ENCODE measurements at places on chromosomes 1 and 21.

GRCh38 chr1:8602471-8603219 lies 214.8 kb downstream of the RERE start:
- DNase-seq, result no peak

DNA sequence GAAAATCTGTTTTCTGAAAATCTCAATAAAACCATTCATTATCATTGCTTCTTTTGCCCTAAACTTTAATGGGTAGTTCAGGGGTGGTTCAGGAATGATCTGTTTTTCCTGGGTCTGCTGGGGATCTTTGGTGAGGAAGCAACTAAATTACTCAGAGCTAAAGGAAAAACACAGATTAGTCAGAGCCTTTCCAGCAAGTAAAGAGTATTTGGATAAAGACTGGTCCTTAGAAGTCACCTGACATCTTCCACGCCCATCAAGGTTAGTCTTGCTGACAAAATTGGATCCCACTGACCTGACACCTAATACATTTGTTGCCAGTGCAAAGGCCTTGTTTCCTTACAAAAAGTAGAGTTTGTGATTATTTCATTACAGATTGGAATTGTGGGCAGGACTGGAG lies 24.2 kb downstream of the HSPA13 start:
- no peak for DNase-seq

GRCh38 chr1:160428053-160428452 lies 27.7 kb downstream of the VANGL2 start:
- DNase-seq, result no peak

- no peak for DNase-seq
Observed at GRCh38 chr1:86233403-86233802, 76.8 kb upstream of the COL24A1 start.

DNA sequence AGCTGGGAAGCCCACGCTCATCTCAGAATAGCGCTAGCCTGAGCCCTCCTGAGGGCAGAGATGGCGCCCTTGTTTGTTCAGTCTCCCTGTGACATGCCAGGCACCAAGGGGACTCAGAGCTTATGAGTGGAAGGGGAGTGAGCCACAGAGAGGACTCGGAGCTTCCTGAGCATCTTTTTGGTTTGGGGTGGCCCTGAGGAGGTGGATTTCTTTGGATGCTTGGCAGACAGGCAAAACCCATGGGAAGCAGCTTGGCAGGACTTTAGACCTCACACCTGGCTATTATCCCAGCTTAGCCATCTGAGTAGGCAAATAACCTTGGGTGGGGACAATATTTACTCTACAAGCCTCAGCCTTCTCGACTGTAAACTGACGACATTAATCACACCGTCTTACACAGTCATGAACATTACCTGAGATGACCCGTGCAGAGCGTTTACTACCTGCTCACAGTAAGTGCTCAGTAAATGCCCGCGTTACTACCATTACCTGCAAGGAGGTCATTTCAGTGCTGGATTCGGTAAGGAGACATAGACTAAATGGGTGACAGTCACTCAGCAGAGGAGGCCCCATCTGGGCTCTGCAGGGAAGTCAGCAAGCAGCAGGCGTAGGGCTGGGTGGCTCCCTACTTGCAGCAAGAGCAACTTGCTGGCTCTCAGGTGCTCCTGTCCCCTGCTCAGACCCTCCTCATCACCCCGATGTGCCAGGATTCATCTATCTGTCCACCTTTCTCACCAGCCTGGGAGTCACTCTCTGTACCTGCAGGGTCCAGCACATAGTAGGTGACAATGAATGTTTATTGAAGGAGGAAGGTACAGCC lies 54.9 kb downstream of the KLHDC7A start:
- DNase-seq, result peak; percentile 87

- no peak for DNase-seq
Observed at GRCh38 chr1:211639475-211640300, 35.7 kb downstream of the NEK2 start.

GRCh38 chr1:31410871-31411270 lies 2.1 kb upstream of the SERINC2 start:
- no peak for DNase-seq

- DNase-seq, result no peak
Observed at GRCh38 chr1:98030483-98030882, 109.6 kb upstream of the DPYD start.

GRCh38 chr1:221747839-221748238 lies 6.0 kb upstream of the DUSP10 start:
- no peak for DNase-seq

GRCh38 chr1:165484532-165484931 lies 39.6 kb upstream of the RXRG start:
- no peak for DNase-seq

DNA sequence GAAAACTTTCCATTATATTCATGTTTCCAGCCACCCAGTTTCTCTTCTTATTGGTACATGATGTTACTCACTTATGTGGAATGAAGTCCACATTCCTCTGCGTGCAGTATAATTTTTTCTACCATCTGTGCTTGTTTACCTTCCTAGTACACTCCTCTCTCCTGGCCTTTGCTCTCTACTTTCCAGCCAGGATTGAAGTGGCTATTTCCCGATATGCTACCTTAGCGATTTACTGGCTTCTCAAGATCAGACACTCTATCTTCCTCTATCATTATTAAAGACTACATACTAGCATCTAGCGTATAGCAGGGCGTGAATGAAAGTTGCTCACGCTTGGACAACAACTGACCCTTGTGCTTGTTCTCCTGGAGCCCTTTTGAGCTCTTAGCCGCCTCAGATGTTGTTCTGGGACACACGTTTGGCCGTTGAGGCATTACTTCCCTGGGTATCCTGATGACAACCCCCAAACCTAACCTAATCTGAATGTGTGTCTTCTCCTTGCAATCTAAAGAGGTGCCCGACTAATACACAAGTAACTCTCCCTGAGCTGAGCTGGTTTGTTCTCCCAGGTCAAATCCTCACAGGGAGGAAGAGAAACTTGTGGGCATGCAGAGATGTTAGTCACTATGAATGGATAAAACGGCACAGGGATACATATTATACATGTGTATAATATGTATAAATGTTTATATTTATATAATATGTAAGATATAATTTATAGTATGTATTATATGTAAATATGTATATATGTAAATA lies 13.4 kb upstream of the MTARC2 start:
- DNase-seq, result no peak

DNA sequence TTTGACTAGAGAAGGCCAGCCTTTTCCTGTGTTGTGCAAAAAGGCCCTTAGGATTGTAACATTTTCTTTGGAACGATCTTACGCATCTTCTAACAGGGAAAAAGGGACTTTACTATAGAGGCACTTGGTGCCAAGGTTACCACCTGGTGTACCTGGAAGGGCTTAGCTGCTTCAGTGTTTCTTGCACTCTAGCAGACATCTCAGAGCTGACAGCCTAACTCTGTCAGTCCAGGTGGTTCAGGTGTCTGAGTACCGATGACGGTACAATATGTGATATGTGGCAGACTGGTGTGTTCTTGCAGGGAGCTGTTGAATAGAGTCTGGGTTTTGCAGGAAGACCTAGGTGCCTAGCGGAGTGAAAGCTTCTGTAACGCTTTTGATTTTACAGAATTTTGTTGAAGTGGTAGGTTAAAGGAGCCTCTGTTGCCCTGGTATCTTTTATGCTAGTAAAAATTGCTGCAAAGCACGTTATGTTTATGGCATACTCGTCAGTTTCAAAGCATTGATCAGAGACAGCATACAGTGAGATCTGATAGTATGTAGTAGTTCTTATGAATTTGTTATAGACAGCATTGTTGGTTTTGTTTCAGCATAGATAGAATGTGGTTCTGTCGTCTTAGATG lies 1.4 kb downstream of the MAGI3 start:
- DNase-seq, result no peak

GRCh38 chr1:88812366-88812765 lies 79.0 kb downstream of the GTF2B start:
- DNase-seq, result no peak

GRCh38 chr1:181141431-181141910 lies 53.0 kb downstream of the IER5 start:
- DNase-seq, result no peak

- no peak for DNase-seq
Observed at GRCh38 chr1:36847761-36848160, 186.6 kb downstream of the GRIK3 start.

DNA sequence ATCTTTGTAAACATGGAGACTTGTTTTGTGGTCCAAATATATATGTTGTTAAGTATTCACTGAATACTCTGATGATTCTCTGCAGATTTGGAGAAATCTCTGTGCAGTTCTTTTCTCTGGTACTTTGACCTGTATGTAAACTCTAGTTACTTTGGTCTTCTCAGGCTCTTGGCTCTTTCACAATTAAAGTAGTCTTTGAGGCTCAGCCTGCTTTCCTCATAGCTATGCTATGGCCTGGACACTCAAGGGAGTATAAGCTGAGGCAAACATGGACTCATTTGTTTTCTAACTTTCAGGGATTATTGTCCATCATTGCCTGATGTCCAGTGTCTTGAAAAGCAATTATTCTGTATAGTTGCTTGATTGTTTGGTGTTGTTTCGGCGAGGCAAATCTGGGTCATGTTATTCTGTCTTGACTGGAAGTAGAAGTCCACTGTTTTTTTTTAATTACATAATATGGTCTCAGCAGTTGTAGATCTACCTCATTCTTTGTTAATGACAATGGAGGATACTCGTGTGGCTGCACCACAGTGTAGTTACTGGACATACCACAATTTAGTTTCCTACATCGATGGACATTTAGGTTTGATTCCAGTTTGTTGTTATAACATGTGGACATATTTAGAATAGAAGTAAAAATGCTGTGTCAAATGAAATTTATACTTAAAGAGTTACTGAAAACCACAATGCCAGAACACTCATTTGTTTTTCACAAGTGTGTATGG lies 9.2 kb downstream of the PTBP2 start:
- no peak for DNase-seq

DNA sequence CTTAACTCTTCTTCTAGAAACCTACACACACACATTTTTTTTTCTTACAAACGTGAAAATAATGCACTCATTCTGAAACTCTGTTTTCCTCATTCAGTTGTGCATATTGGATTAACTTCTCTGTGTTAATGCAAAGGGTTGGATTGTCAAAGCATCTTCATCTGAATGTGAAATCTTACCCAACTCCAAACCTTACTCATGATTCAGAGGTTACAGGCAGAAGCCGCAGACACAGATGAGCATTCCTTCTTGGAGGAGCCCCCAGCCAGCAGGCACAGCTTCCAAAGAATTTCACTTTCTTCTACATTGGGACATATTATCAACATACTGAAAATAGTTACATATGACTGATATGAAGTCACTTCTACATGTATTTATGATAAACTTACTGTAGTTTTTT lies 15.7 kb downstream of the PATJ start:
- DNase-seq, result no peak

GRCh38 chr1:76668046-76668445 lies 199.2 kb upstream of the ST6GALNAC5 start:
- DNase-seq, result peak; percentile 12

GRCh38 chr1:45014321-45015028 lies 2.4 kb downstream of the UROD start:
- peak; percentile 78 for DNase-seq

DNA sequence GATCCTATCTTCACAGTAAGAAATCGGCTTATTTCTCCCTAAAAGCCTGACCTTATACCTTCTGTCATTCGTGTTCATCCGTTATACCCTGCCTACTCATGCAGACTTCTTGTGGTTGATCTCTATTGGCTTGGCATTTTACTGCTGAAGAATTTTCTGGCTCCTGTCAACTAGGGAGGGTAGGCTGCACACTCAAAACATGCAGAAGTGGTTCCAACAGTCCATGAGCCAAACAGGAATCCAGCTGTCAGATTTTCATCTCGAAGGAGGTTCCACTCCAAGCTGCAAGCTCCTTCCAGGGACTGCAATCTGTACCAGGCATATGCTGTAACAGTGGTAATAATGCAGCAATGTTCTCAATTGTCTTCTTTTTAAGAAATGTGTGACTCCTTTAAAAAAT lies 10.1 kb downstream of the DNAJC11 start:
- DNase-seq, result no peak

DNA sequence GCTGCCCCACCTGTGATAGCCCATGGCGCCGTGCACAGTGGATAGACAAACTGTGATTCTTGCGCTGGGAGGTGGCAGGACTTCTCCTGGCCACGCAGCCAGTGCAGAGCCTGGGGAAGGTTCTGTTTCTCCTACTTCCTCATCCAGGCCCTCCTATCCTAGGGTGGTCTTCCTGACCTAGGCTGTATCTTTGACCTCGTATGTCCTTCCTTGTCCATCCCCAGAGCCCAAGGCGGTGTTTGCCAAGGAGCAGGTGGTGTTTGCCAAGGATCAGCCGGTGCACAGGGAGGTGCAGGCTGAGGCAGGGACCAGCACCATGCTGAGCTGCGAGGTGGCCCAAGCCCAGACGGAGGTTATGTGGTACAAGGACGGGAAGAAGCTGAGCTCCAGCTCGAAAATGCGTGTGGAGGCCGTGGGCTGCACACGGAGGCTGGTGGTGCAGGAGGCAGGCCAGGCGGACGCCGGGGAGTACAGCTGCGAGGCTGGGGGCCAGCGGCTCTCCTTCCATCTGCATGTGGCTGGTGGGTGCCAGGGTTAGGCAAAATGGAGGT lies 63.9 kb downstream of the OBSCN start:
- no peak for DNase-seq

- no peak for DNase-seq
Observed at GRCh38 chr1:6834366-6834765, 49.1 kb downstream of the CAMTA1 start.

GRCh38 chr1:34695580-34695979 lies 59.3 kb upstream of the GJB5 start:
- no peak for DNase-seq

DNA sequence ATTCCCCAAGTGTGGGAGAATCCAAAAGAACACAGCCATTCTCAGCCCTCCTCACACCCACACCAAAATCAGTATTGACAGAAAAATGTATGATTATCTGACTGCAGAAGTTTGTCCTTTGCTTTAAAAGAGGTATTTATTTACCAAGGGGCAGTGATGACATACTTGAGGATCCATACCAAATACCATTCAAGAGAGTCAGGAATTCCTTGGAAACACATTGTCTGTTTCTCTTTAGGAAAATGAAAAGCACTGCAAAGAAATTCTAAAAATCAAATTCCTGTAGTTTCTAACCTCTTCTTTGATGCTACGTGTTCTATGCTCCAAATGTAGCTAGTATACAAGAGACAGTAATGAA lies 509.6 kb upstream of the CXADR start:
- no peak for DNase-seq

DNA sequence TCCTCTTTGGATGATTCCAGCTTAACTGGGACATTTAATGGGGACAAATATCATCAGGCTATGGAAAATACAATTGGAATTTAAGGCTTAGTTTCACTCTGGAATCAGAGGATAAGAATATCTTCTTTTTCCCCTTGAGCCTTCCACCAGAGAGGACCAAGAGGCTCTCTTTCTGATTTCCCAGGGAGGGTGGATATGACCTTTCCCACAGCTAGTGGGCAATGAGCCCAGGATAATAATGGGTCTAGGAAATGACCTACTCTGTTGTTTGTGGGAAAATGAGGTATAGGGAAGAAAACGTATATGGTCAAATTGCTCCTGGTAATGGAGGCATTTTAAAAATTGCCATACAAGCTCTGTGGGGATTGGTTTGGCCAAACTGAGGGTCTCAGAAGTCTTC lies 1.9 kb downstream of the OR6Y1 start:
- DNase-seq, result no peak

DNA sequence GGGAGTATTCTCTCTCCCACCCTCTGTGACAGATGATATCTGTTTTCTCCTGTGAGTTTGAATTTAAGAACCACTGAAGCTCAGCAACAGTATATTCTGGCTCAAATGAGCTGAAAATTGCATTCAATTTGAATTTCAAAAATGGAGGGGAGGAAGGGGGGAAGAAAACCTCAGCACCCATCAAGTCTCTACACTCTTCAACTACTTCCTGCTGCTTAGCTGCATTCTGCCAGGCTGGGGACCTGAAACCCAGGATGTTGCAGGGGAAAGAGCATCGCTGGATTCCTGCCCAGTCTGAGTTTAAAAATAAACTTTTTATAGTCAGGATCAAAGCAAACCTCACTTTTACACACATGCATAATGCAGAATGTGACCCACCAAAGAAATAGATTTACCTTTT lies 214.3 kb upstream of the ESRRG start:
- DNase-seq, result no peak
